CD8-positive, alpha-beta memory T cell (primary cell): ENCODE measurements at places on chromosomes 12 and 14. TPM values are rescaled to one million over a fixed set of nuclear protein-coding genes. Genes with fewer than 3 reads are reported as not detected.

The CEBPE gene
- 0.16 TPM for total RNA-seq

DNA sequence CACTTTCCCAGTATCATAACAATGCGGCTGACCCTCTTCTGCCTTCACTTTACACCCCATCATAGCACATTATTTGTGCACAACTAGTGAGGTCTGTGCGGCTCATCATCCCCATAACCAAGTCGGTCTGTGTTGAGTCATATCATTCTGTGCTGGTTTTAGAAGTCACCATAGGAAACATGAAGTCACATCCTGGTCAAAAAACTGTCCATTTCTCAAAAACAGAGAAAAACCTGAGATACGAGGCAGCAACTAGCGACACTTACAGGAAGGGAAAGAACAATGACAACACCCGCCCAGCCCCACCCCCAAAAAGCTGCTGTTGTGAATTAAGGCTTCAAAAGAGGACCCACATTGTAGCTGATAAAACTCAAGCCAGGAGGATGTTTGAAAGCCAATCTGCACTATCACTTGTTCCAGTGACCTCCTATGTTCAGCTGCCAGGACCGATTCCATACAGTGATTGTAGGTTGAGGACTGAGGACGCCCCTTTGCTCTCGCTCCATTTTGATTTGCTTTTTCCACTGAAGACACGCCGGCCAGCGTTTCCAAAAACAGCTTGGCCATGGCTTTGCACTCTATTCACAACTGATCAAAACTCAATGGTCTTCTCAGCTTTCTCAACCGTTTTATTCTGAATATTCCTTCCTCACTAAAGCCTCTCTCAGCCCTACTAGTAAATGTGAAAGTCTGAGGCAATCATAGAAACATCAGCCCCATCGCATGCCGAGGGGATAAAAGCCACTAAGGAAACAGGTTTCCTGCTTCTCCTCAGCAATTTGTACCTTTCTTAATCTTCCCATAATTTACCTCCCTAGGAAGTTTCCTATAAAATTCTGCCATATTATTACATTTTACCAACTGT is 87.5 kb downstream of the DUSP16 start:
- H3K4me3 ChIP-seq = peak overlapping the region; percentile 5
- H3K4me1 ChIP-seq = peaks cover 23% of the 10 kb centered on the region
- peak overlapping the region; percentile 71 for H3K27ac ChIP-seq

- H3K36me3 ChIP-seq = no peaks in the 10 kb centered on the region
- H3K27me3 ChIP-seq = no peaks in the 10 kb centered on the region
- H3K4me3 ChIP-seq = no peak overlapping the region
- peaks cover 11% of the 10 kb centered on the region for H3K4me1 ChIP-seq
Observed at GRCh38 chr12:47755655-47756562, 2.8 kb downstream of the RAPGEF3 start.

GRCh38 chr14:28756884-28757570 is 9.6 kb upstream of the FOXG1 start:
- H3K36me3 ChIP-seq = no peaks in the 10 kb centered on the region
- no peak for DNase-seq
- H3K4me3 ChIP-seq = no peak overlapping the region

- H3K27me3 ChIP-seq = no peaks in the 10 kb centered on the region
- H3K27ac ChIP-seq = no peak overlapping the region
- H3K36me3 ChIP-seq = no peaks in the 10 kb centered on the region
- no peak for DNase-seq
Observed at GRCh38 chr12:69527506-69528272, 57.5 kb downstream of the FRS2 start.

The KRT85 gene
- total RNA-seq = not detected

- H3K4me1 ChIP-seq = peaks cover 14% of the 10 kb centered on the region
- DNase-seq = no peak
- no peaks in the 10 kb centered on the region for H3K27me3 ChIP-seq
Observed at GRCh38 chr12:80087486-80088213, 11.7 kb upstream of the OTOGL start.

DNA sequence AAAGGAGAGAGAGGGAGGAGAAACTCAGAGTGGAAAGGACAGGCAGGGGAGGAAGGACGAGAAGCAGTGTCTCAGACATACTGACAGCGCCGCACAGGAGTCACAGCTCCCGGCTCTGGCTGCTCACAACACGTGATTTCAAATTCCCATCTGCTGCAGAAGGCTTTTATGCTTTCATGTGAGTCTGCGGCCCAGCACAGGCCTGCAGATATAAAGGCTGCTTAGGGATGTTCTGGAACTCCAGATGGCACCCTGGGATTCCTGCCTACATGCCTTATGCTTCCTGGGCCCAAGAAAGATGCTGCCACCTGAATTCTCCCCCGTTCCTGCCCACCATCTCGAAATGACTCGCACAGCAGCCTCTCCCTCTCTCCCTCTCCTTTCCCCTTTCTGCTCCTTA is 89.6 kb downstream of the NUAK1 start:
- DNase-seq = no peak
- no peaks in the 10 kb centered on the region for H3K4me1 ChIP-seq
- H3K27ac ChIP-seq = no peak overlapping the region
- H3K4me3 ChIP-seq = no peak overlapping the region

- no peak overlapping the region for H3K4me3 ChIP-seq
- no peak for DNase-seq
- no peak overlapping the region for H3K27ac ChIP-seq
- H3K36me3 ChIP-seq = no peaks in the 10 kb centered on the region
Observed at GRCh38 chr14:46988312-46988711, 336.7 kb upstream of the RPL10L start.

DNA sequence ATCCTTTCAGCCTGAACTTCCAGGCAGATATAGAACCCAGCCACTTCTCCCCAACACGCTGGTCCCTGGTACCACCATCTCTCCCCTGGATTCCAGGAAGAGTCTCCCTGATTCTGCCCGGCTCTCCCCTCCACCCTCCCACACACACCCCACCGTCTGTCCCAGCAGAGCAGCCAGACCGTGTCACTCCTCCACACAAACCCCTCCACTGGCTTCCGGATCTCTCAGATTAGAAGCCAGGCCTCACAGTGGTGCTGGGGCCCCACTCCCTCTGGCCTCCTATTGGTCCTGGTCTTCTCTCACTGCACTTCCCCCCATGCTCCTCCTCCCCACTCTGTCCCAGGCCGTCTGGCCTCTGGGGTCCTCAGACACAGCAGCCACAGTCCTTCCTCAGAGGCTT is 52.4 kb upstream of the CDKN3 start:
- H3K4me1 ChIP-seq = no peaks in the 10 kb centered on the region
- H3K27ac ChIP-seq = no peak overlapping the region
- H3K36me3 ChIP-seq = no peaks in the 10 kb centered on the region
- DNase-seq = no peak

The JKAMP gene
- 22.3 TPM for total RNA-seq

DNA sequence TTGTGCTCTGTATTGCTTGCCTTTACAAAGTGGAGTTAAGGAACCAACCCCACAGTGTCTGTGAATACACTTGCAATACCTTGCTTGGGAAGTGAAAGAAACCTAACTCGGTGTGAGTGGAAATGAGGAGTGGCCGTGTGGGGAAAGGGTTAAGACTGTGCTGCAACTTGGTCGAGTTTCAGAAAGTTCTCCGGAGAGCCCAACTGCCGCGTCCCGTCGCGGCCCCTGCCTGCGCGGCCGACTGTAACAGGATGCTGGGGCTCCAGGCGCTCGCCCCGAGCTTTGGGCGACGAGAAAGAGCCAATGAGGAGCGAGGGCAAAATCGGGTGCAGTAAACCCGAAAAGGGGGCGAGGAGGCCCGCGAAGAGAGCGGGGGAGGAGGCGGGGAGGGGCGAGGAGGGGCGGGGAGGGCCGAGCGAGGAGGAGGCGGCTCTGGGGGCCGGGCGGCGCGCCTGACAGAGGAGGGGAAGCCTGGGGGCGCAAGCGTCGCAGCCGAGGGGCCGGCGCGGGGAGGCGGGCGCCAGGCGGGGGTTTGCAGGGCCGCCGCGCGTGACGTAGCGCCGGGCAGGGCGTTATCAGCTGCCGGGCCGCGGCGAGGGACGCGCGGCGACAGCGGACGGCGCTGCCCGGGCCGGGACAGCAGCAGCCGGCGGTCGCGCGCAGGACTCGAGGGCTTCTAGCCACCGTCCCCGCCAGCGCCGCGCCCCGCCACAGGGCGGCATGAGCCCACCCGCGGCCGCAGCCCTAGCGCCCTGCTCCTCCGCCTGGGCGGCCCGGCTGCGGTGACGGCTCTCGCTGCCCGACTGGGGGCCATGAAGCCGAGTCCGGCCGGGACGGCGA is at the start of gene DACT1:
DACT1 (plus strand) TSS at position 572 of the 840 bp plus-strand sequence; CDS start at position 813, 241 bp downstream.
- H3K4me1 ChIP-seq = peaks cover 15% of the 10 kb centered on the region
- peak within 1 kb of the TSS; percentile 66 for H3K4me3 ChIP-seq
- H3K27me3 ChIP-seq = no peaks in the 10 kb centered on the region

The IAPP gene
- not detected for total RNA-seq

GRCh38 chr12:40745386-40745785 is 53.1 kb downstream of the CNTN1 start:
- DNase-seq = no peak
- no peaks in the 10 kb centered on the region for H3K4me1 ChIP-seq
- no peak overlapping the region for H3K27ac ChIP-seq
- no peaks in the 10 kb centered on the region for H3K27me3 ChIP-seq
- H3K4me3 ChIP-seq = no peak overlapping the region

DNA sequence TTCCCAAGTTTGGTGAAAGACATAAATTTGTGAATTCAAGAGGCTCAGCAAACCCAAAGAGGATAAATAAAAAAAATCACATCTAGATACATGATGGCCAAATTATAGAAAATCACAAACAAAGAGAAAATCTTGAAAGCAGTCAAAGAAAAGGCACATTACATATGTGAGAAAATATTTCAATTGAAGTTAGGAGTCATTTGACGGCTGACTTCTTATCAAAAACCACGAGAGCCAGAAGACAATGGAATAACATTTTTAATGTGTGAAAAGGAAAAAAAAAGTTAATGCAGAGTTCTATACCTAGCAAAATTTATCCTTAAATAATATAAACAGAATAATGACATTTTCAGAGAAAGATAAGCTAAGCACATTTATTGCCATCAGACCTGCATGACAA is 307.0 kb downstream of the C12orf75 start:
- no peak for DNase-seq
- no peaks in the 10 kb centered on the region for H3K36me3 ChIP-seq
- no peaks in the 10 kb centered on the region for H3K27me3 ChIP-seq
- H3K4me3 ChIP-seq = no peak overlapping the region
- no peak overlapping the region for H3K27ac ChIP-seq

The OR11H6 gene
- total RNA-seq = not detected

DNA sequence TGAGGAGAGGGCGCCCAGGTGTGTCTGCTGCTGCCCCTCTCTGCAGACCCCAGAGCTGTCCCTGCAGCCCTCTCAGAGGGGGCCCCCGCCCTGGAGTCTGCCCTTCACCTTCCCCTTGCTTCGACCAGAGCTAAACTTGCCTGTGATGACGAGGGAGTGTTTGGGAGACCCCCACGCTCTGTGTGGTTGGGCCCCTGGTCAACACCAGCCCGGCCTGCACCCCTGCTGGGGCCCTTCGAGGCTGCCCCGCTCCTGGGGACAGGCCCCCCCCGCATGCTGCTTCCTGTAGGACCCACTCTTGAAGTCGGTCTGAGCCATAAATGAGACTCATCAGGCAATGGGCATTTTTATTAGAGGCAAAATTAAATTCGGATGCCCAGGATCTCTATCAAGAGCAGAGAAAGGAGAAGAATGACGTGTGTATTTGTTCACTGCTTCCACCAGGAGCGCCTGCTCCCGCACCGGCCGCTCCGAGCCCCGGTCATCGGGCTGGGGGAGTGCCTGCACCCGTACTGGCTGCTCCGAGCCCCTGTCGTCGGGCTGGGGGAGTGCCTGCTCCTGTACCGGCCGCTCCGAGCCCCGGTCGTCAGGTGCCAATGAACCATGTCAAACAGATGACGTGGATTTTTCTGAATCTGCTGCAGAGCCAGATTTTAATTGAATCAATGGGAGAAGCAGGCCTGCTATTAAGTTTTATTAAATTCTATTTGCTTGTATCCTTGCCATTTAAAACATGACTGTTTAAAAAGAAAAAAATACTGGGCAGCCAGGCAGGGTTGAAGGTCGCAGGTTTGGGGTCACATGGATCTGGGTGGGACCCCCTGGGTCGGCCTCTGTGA is 47.7 kb downstream of the NOC4L start:
- H3K27ac ChIP-seq = no peak overlapping the region
- no peaks in the 10 kb centered on the region for H3K27me3 ChIP-seq
- DNase-seq = no peak
- H3K4me3 ChIP-seq = no peak overlapping the region
- no peaks in the 10 kb centered on the region for H3K36me3 ChIP-seq

DNA sequence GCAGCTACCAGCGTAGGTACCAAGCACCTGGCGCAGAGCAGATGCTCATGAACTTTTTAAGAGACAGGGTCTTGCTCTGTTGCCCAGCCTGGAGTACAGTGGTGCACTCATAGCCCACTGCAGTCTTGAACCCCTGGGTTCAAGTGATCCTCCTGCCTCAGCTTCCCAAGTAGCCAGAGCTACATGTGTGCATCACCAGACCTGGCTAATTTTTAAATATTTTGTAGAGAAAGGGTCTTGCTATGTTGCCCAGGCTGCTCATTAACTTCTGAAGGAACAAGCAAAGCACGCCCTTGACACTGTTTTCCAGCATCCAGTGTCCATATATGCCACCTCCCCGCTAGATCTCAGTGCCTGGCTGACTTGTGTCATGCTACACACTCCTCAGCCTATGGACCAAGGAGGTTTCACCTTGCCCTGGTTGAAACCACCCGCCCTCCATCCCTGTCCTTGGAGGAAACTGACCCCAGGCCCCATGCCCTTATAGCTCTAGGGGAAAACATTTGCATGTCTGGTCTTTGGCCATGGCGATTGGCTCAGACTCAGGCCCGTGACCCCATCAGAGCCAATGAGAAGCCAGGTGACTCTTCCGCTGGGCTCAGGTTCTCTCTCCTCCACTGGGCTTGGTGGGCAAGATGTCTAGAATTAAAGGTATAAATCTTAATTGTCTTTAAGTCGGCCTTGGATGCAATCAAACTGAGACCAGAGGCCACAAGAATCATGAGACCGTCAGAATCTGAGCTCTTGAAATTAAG is 26.3 kb downstream of the TESC start:
- H3K27ac ChIP-seq = no peak overlapping the region
- no peaks in the 10 kb centered on the region for H3K36me3 ChIP-seq
- no peaks in the 10 kb centered on the region for H3K27me3 ChIP-seq
- no peak for DNase-seq
- no peak overlapping the region for H3K4me3 ChIP-seq
- H3K4me1 ChIP-seq = peaks cover 8% of the 10 kb centered on the region

DNA sequence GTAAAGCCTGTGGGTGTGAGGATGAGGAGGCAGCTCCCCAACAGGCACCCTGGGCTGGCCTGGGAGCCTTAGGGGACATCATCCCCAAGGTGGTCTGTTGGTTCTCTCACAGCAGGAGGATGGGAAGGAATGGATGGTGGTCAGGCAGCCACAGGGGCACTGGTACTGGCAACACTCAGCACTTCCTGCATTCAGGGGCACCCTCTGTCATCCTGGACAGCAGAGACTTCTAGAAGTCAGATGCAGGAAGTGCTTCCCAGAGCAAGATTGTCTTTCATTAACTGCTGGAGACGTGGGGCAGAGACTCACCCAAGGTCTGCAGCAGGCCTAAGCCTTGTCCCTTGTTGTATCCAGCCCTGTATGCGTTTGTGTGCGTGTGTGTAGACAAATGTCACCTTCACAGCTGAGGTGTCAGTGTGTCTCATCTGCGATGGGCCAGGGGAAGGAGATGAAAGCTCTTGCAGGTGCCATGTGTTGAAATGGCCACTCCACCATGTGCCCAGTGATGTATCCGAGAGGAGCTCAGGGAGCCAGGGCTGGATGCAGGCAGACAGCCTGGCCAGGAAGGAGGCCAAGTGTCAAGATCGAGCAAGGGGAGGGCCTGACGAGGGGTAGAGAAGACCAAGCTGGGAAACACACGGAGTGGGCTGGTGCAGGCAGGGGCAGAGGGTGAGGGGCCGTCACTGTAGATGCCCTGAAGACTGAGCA is 85.1 kb downstream of the PITPNM2 start:
- DNase-seq = no peak
- no peaks in the 10 kb centered on the region for H3K36me3 ChIP-seq
- H3K27me3 ChIP-seq = no peaks in the 10 kb centered on the region
